ENCODE measurements at places on chromosomes 2 and 18.

- no peak for DNase-seq
These were observed 111.6 kb downstream of the TACR1 start for GRCh38 chr2:75087736-75088135.

GRCh38 chr2:151669585-151670081, 64.6 kb downstream of the NEB start:
- peak; percentile 44 for DNase-seq

DNA sequence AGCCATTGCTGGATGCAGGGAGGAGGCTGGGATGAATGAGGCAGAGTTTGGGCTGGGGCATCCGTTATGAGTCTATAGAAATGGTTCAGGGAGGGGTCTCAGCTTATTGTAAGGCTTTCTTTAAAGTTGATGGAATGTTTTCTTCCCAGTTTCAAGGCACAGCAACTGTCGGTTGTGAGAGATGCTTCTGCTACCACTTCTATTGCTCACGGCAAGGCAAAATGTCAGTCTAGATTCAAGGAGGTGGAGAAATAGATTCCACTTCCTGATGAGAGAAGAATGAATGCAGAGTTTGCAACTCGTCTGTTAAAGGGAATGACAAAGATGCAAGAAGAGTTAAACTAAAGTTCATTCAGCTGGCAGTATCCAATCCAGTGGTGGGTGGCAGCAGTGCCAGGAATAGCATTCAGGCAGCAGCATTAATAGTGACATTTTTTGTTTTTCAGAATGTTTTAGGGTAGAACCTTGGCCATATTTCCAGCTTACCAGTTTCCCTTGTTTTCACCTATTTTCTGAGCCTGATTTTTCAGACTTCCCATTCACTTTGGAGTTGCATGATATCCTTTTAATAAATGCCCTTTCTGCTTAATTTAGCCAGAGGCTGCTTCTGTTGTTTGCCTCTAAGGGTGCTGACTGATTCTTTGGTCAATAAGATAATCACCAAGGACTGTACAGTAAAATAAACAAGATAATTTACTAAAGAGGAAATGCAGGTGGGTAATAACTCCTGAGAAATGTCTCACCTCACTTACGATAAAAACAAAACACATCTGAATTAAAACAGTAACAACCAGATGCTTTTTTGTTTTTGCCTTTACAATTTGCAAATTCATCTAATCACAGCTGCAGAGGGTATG, 138.4 kb downstream of the RPIA start:
- no peak for DNase-seq

DNA sequence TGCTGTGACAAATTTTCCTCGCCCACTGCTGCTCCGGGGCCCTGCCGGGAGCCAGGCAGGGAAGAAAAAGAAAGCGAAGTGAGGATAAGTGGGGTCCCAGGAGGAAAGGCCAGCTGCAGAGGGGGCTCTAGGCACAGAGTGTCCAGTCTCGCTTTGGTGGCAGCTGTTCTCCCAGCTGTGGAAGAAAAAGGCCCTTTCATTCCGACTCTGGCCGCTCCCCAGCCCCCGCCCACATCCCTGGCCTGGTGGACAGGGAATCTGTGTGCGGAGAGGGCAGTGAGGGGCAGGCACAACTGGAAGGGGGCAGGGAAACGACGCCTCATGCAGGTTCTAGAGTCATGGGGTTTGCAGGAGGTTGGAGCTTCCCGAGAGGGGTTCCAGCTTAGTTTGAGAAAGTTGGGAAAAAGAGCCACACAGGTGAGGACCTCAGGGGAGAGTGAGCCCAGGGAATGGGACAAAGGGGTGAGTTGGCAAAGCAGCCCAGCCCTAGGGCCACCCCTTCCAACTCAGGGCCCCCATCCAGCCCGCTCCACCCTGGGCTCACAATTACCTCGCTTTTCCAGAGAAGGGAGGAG, 1.8 kb downstream of the RTKN start:
- DNase-seq, result no peak

GRCh38 chr2:10837298-10838266, 25.0 kb upstream of the PDIA6 start:
- DNase-seq, result no peak

DNA sequence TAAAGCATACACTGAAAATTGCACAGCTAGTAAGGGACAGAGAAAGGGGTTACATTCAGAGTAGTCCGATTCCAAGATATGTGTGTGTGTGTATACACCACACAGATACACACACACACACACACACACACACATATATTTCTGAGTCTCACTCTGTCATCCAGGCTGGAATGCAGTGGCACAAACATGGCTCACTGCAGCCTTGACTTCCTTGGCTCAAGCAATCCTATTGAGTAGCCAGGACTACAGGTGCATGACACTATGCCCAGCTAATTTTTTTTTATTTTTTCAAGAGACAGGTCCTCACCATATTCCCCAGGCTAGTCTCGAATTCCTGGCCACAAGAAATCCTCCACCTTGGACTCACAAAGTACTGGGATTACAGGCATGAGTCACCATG, 68.1 kb upstream of the ITPRID2 start:
- no peak for DNase-seq

- no peak for DNase-seq
These were observed 8.6 kb upstream of the TMEM163 start for GRCh38 chr2:134727385-134727784.

DNA sequence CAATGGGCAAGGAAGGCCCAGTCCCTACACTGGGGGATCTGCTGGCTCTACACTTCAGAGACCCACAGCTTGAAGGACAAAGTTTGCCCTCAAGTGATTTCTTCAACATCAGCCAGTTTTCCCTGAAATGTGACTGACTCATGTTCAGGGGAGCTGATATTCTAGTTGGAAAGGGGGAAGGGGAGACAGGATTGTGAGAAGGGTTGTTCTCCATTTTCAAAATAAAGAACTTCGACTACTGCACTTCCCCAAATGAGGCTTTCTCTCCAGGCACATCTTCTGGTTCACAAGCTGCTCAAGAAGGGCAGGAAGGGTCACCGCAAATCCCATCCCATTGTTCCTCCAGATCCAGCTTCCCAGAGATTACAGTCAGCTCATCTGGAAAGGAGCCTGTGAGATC, 117.6 kb downstream of the BCL2L11 start:
- no peak for DNase-seq

- DNase-seq, result no peak
These were observed 233.8 kb downstream of the LDLRAD4 start for GRCh38 chr18:13452388-13452811.

GRCh38 chr2:44142306-44142705, 26.4 kb upstream of the PPM1B start:
- no peak for DNase-seq

DNA sequence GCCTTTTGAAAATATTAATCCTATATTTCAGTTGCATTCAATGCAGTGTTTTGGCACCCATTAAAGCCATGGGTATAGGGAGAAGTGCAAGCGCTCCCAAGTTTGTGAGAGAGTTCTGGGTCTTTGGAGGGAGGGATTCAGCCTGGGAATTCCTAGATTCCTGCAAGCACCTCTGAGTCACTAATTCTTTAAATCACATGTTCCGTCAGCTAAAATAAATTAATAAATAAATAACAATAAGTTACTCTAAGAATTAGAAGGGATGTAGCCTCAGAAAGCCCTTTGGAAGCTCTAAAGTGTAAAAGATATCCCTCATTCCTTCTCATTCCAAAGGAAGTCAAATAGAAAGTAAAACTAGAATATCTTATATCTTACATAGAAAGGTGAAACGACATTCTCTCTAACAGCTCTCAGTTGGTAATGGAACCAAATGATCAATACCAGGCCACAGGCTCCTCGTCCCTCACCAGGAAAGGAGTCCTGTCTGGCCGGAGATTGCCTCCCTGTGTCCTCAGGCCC, 222.4 kb upstream of the RBBP8 start:
- no peak for DNase-seq

- DNase-seq, result no peak
These were observed 103.0 kb downstream of the ACKR3 start for GRCh38 chr2:236672606-236673005.

DNA sequence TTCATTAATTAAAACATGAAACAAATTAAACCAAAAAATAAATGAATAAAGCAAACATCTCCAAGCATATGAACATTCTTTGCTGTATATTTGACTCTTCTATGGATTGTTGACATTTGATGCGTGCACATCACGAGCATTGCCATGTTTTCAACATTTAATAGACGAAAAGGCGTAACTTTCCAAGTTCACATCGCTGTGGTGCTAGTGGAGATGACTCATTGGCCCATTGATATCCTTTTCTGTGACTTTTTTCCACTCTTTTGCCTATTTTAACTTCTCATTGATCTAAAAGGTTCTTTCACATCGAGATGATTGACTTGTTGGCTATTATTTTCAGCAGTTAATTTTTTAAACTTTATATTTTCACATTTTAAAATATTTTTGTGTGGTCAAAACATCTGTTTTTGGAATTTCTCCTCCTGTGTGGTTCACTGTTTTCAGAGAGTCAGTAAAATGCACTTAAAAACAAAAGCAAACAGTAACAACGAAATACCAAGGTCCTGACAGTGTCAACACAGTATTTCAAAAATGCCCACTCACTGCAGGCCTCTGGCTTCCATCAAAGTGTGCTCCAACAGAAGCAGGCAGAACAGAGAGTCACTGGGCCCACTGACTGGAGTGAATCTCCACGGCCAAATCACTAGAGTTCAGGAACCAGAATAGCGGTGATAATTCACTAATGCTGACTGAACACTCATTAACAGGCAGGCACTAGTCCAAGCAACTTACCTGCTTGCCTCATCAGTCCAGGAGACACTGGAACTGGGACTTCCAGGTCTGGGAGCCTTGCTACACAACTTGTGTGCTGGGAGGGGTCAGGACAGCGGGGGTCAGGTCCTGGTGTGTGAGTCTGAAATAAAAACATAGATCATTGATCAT, 372.2 kb upstream of the SMIM21 start:
- no peak for DNase-seq

GRCh38 chr2:17614174-17614930, 73.9 kb downstream of the VSNL1 start:
- no peak for DNase-seq

DNA sequence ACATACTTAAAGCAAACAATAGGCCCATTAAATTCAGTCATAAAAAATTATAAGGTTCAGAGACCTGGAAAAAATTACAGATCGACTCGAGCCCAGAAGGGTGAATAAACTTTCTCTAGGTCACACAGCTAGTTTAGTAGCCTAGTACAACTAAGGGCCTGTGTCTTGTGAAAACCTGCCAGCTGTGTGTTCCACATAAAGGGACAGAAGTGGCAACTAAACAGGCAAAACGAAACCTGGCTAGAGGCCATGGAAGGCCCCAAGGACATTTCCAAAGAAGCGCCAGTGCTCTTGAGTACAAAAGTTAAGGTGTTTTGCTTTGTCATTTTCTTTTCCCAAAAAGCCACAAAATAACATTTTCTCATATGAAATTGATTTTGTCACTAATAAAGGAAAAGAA, 164.9 kb downstream of the L3MBTL4 start:
- DNase-seq, result no peak

GRCh38 chr2:39511219-39511604, 74.1 kb upstream of the MAP4K3 start:
- no peak for DNase-seq

GRCh38 chr18:8519102-8519501, 90.1 kb upstream of the RAB12 start:
- DNase-seq, result no peak

DNA sequence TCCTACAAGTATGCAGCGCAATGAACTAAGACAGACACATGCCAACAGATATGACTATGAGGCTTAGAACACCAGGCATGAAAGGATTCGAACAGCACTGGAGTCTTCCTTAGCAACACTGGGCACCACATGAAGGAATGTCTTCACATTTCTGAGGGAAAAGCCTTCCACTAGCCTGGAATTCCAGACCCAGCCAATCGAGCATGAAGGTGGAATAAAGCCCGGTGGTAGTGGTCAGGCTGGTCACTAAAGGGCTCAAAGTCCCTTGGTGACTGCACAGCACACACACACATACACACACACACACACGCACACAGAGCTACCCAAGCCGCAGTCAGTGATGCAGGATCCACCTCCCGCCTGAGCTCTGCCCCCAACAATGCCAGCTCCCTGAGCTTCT, 19.7 kb upstream of the SFXN5 start:
- no peak for DNase-seq

DNA sequence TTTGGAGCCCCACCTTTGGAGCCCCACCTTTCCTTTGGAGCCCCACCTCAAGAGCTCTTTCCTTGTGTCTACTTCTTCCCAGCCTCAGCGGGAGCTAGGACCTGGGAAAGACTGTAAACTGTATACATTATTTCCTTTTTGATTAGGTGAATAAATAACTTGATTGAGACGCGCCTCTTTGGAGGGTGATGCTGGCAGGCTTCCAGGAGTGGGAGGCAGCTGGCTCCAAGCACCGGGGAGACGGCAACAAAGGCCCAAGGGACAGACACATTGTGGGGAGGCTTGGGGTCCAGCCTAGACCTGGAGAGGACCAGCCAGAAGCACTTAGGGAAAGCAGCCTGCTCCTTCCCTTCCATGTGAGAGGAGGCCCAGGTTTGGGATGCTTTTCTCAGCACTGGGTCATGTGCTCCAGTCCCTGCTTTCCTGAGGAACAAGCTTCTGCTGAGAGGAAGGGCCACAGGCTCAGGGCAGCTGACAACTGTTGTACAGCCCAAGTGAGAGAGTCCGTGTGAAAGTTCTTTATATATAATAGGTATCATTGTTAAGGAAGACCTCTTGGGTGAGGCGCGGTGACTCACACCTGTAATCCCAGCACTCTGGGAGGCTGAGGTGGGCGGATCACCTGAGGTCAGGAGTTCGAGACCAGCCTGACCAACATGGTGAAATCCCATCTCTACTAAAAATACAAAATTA, 297.2 kb upstream of the SLC14A2 start:
- no peak for DNase-seq

GRCh38 chr18:56121669-56122068, 516.7 kb downstream of the TXNL1 start:
- no peak for DNase-seq

DNA sequence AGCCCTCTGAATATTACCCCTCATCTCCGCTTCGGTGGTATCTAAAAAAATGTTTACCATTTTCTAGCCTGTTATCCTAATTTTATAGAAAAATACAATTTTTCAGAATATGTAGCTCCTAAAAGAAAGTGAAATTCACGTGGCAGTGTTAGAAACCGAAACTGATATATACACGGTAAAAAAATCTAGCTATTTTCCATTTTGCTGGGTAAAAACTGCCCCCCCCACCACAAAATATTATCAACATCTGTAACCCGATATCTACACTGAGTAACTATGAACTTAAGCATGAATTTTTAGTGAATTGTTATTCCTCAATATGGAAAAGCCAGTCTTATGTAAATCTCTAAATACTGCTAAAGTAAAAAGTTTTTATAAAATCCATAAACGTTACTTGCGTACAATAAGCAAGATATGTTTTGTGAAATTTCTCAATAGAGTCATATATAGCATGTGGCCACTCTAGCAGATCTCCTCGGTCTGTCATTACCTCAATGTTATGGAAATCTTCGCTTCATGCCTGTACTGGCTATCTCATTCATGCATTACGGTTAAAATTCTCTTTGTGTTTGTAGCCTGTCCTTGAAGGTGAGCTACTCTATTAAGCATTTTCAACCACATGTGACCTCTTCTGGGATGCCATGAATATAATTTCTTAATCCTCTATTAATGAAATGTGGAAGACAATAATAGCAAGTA, 524.2 kb downstream of the TRIB2 start:
- DNase-seq, result no peak

- DNase-seq, result no peak
These were observed 21.0 kb upstream of the PAX3 start for GRCh38 chr2:222319586-222320435.

- no peak for DNase-seq
These were observed 803.6 kb upstream of the FANCL start for GRCh38 chr2:59044736-59045135.

GRCh38 chr2:163657281-163657656, 78.5 kb downstream of the FIGN start:
- DNase-seq, result no peak

GRCh38 chr2:190648289-190649034, 421 bp upstream of the NAB1 start:
- peak; percentile 84 for DNase-seq

All from activated CD8-positive, alpha-beta memory T cell treated with anti-CD3 and anti-CD28 coated beads, Interleukin-2, amount 10 ng/mL, durations not matched to agents 7 days and 5 days (primary cell).